ENCODE measurements at places on chromosomes 7 and 10.
A peak's percentile ranks its signal among the peaks of the same experiment; 100 is the strongest.

- no peak for DNase-seq
Observed at GRCh38 chr10:29987471-29987870, 71.9 kb downstream of the JCAD start.

DNA sequence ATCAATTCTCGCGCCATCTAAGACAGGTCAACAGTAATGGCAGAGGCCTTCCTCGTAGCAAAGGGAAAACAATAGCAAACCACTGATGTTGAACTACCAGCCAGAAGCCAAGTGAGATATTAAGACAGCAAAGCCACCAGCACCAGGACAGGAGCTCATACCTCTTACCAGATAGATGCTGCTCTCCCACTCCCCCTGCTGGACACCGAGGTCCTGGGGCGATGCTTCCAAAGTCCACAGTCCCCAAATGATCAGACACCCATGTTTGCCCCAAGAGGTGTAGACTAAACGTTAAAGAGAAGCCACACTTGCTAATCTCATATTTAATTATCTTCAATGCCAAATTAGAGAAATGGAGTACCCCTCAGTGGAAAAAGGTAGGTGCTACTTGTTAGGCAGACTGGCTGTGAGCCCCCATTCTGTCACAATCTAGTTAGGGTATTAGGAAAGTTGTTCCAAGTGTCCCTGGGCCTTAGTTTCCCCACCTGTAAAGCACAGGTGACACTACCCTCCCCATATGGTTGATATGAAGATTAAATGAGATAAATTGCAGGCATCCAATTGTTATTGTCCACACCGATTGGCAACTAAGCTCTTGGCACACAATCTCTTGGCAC lies 39.9 kb downstream of the TOMM7 start:
- DNase-seq: peak; percentile 47

DNA sequence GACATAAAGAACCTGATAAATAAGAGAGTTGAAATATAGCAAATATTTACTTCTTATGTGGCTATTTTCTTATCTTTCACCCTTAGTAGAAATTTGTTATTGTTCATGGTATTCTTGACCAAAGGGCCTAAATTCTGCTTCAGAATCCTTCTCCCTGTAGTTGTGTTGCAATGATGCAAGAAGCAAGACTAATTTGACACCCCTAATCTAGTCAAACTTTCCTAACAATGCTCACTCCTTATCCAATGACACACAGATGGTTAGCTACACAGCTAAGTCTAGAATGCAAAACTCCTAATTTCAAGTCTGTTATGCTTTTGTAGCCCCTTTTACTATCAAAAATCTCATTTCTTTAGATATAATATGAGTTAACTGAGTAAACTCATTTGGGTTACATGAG lies 56.1 kb downstream of the TWIST1 start:
- DNase-seq: no peak

DNA sequence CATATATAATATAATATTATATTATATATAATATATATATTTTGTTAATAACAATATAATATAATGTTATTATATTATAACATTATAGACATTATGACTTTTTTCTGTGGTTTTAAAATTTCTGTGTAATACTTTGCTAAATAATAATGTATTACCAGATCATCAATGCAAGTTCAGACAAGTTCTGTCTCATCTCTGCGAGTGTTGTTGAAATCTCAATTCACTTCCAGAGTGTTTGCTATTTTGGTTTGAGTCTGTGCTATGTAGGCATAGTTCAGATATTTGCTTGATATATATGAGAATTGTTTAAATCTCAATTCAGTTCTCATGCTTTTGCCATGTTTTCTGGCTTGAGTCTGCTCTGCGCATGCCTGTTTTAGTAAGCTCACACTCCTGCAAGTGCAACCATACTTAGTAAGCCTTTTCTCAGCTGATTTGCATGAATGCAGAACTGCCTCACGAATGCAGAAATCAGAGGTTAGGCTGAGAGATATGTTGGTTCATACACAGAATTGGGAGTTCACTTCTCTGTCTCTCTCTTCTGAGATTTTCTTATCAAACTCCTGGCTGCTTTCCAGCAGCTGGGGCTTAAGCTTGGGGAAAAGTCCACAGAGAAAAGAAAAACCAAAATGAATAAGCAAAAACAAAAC lies 830.2 kb upstream of the SORCS1 start:
- DNase-seq: no peak

GRCh38 chr10:127922675-127923366 lies 15.9 kb downstream of the PTPRE start:
- DNase-seq: no peak

- no peak for DNase-seq
Observed at GRCh38 chr7:122225874-122226273, 78.7 kb downstream of the FEZF1 start.

GRCh38 chr7:34851431-34851830 lies 185.9 kb downstream of the DPY19L1 start:
- DNase-seq: no peak

- DNase-seq: no peak
Observed at GRCh38 chr7:29255906-29256692, 61.5 kb downstream of the CHN2 start.

DNA sequence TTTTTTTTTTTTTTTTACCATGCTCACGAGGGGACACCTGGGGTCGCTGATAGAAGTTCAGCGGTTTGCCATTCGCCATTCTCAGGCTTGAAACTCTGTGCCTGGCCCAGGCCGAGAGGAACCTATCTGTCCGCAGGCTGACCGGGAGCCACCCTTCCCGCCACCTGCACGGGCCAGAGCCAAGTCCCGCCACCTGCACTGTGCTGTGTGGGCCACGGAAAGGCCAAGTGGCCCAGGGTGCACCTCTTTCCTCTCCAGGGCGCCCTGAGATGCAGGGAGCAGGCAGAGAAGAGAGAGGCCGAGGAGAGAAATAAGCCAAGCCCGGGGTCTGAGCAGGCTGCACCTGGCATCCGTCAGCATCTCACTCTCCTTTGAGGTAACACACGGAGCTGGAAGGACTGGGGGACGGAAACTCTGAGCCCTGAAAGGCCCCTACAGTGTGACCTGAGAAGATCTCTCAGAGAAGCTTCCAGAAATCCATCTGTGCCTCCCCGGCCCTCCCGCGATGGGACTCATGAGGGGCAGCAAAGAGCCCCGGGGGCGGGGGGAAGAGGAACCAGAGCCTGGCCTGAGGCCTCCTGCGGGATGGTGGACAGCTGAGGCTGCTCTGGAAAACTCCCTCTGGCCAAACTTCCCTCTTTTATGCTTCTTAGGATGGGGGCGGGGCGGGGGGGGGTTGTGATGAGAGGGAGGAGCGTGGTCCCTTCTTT lies 46.6 kb downstream of the PRKAG2 start:
- no peak for DNase-seq

DNA sequence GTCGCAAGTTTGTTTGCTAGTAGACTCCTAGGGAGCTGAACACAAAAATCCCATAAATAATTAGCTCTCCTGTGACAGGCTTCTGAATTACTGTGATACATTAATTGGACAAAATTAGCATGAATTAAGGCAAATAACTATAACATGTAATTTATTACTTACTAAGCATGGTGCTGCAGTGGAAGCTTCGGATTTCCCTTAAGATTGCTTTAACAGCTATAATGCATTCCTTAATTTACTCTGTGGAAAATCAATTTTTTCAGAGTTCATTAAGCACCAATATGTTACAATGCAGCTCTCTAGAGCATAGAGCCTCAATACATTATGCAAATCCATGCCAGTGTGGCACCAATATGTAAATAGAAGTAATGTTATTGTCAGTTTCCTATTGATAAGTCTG lies 201.5 kb downstream of the MDFIC start:
- DNase-seq: no peak

DNA sequence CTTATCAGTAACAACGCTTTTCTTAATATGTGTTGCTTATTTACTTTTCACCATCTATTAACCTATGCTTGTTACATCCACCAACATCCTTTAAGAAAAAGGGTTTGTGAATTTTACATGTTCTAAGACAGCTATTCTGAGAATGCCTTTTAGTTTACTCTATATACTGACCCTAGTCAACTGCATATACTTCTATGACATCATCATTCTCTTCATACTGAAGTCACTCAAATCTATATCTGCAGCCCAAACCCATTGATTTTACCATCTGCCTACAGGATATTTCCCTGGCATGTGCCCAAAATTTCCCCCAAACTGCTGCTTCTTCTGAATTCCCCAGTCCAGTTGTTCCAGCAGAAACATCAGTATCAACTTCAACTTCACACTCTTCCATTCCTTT lies 94.6 kb upstream of the FAM204A start:
- DNase-seq: no peak

DNA sequence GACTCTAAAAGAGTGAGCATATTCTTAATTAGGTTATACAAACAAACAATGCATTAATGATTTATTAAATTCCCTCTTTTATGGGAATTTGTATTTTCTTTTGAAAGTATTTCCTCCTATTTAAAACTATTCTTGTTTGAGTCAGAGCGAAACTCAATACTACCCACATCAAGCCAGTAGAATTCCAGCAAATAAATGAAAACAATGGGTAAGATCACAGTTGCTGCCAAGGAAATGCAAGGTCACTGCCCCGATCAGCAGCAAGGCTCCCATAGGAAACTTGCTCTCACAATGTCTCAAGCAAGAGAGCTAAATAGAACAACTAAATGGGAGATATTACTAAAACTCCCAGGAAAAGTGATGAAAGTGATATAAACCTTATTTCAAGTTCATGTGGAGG lies 206.3 kb downstream of the THSD7A start:
- DNase-seq: no peak

GRCh38 chr10:117448802-117449201 lies 73.6 kb upstream of the PDZD8 start:
- DNase-seq: no peak

- no peak for DNase-seq
Observed at GRCh38 chr7:100444311-100445278, 8.3 kb upstream of the PPP1R35 start.

GRCh38 chr7:120695848-120696247 lies 162.1 kb downstream of the TSPAN12 start:
- DNase-seq: no peak

DNA sequence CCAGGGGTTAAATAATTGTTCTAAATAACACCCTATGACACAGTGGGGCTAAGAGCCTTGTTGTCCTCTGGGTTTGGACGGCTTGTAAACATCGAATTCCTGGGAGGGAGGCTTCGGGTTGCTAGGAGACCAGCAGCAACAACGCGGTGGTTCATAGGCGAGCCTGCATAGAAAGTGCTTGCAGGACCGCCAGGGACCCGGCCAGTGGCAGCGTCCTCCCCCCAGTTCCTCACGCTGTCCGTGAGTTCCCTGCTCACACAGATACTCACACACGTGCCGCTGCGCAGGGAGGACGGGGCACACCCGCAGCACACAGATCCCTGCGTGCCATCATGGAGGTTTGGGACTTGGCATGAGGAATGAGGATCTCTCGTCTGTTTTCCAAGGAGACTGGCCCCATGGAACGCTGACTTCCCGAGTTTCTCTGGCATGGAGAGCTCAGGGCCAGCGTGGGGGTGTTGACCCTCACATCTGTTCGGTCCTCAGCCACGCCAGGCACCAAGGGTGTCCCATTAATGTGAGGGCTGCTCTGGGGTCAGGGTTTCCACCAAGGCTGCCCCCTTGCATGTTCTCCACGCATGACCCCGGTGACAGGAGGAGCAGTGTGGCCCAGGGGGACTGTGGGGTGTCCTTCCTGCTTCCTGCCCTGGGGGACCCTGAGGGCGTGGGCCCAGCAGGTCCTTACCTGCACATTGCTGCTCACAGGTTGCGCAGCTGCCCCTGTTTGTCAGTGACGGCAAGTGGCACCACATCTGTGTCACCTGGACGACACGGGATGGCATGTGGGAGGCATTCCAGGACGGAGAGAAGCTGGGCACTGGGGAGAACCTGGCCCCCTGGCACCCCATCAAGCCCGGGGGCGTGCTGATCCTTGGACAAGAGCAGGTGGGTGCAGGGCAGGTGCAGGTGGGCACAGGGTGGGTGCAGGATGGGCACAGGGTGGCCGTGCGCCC lies 9.7 kb downstream of the NPTX2 start:
- DNase-seq: no peak

Data from stimulated activated CD8-positive, alpha-beta memory T cell treated with anti-CD3 and anti-CD28 coated beads, Interleukin-15, amount 100 ng/mL, for 24 hours (primary cell).